ENCODE measurements at places on chromosomes 6 and 20.

DNA sequence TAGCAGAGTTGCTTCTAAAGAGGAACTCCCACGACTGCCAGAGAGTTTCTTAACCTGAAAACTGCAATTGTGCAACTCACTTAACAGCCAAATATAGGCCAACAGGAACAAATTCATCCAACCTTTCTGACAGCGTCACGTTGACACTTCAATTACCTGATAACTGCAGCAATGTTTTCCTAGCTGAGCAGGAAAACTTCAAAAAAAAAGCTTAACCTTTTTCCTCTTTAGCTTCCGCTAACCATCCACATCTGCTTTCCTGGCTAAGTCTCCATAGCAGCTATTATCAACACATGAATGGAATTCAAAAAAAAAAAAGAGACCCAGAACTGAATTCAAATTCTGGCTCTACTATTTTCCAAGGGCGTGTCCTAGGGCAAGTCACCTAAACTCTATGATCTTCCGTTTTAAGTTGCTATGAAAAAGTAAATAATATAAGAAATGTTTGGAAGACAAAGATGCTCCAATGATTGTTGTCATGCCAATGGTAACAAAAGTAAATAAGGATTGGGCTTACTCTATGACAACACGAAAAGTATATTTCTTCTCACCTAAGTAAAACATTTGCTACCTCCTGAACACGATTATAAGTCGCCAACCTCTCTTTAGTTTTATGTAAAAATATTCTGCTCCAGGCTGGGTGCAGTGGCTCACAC lies 524.6 kb upstream of the JARID2 start:
- DNase-seq: no peak

GRCh38 chr20:51692806-51693400 lies 75.3 kb downstream of the ATP9A start:
- DNase-seq: no peak

DNA sequence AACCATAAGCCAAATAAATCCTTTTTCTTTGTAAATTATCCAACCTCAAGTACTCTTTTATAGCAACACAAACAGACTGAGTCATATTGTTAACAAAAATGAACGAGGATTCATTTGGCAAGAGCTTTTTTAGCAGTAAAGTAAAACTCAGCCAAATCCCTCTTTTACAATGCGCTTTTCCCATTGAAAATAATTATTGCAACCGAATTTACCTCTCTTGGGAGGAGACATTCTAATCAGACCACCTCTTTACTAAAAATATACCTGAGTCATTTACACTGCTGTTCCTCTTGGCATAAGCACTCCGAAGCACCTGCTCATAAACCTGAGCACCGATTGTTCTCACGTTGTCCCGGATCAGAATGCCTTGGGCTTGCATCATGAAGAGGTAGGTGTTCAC lies 57.4 kb downstream of the B4GALT5 start:
- DNase-seq: no peak

GRCh38 chr6:106430466-106430865 lies 69.9 kb downstream of the CRYBG1 start:
- DNase-seq: no peak

DNA sequence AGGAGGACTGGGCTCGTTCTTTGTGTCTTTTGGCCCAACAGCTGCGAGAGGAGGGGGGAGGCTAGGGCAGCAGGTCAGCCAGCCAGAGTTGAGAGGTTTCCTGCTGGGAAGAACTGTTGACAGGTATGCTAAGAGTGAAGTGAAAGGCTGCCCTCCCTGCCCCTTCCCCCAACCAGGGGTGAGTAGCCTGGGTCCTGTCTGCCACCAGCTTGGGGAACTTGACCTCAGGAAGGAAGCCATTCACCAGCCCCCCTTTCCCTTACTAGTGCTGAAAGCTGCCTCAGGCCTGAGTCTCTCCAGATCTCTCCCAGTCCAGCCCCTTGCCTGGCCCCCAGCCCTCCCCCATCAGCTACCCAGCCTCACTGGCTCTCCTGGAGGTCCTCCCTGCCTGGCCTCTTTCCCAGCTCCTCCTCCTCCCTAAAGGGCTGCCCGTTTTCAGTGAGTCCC lies 20.7 kb upstream of the ZNF76 start:
- DNase-seq: no peak

- DNase-seq: no peak
Observed at GRCh38 chr6:164345327-164345726, 930.8 kb downstream of the QKI start.

DNA sequence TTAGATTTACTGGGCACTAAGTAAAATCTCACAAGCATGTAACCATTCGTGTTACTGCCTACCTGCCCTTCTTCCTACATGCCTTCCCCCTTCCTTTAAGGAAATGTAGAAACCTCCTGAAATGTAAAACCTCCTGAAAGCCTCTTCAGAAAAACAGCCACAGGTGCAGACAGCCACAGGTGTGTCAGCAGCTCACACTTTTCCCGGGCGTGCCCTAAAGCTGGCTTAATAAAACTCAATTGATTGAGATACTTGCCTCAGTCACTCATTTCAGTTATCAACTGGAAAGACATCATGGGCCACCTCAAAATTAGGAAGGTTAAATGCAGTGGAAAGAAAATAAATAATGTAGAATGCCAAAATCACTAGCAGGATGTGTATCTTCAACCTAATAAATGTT lies 23.1 kb upstream of the PBOV1 start:
- no peak for DNase-seq

- no peak for DNase-seq
Observed at GRCh38 chr6:13357551-13358075, 29.3 kb upstream of the TBC1D7 start.

- no peak for DNase-seq
Observed at GRCh38 chr6:170243386-170243785, 47.5 kb downstream of the DLL1 start.

DNA sequence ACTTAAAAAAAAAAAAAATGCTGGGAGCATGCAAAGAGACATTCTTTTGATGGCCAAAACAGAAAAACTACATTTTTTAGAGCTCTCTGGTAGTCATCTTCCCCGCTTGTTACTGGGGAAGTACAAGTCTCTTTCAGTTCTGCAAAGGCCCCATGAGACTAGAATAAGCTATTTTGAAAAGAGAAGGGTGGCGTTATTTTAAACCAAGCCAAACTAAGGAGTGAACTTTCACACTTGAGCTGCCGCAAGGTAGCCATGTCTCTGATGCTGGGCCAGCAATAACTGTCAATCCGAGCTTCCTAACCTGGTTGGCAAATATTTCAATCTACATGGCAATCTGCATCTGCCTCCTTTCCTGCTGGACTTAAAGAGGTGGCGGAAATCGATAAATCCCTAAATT lies 96.7 kb downstream of the L3MBTL3 start:
- no peak for DNase-seq

DNA sequence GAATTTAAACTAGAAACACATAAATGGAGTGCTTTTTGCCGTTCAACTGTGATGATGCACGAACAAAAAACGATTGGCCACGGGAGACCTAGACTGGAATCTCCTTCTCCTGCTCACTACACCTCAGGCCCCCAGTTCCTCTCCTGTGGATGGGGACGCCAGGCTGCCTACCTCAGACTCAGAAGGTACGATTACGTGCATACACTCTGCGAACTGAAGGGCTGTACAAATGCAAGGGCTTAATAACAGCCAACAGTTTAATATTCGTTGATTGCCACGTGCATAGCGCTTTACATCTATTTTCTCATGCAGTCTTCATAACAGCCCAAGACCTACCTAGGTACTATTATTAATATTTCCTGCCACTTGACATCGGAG lies 495 bp upstream of the ARMC2 start:
- no peak for DNase-seq

GRCh38 chr6:16721977-16722376 lies 39.3 kb downstream of the ATXN1 start:
- DNase-seq: no peak

GRCh38 chr6:98687752-98688151 lies 146.6 kb upstream of the POU3F2 start:
- DNase-seq: no peak

- no peak for DNase-seq
Observed at GRCh38 chr6:134261766-134262165, 56.1 kb downstream of the SGK1 start.

GRCh38 chr6:169365567-169366257 lies 112.1 kb upstream of the THBS2 start:
- no peak for DNase-seq

DNA sequence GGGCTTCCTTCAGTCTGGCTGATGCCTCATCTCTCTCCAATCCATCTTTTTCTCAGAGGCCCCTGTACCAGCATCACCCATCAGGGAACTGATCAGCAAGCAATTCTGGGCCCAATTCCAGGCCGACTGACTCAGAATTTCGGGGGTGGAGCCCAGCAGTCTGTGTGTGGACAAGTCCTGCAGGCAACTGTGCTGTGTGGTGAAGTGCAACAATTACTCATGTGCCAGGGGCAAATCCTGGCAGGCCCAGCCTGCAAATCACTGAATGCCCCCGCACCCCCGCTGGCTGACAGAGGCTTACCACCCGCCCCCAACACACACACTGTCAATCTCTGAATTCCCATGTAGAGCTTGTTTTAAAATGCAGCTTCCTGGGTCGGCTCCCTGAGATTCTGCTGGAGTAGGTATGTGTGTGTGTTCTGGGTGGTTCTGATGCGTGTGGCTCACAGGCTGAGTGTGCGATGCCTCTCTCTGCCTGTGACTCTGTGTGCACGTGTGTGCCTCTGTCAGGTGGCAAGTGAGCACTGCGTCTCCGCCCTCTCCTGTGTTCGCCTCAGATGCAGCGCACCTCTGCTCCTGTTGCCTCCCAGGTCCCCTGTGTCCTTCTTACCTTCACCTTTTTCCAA lies 45.4 kb downstream of the SSR1 start:
- peak; percentile 98 for DNase-seq

GRCh38 chr6:146550911-146551310 lies 7.3 kb downstream of the RAB32 start:
- no peak for DNase-seq

DNA sequence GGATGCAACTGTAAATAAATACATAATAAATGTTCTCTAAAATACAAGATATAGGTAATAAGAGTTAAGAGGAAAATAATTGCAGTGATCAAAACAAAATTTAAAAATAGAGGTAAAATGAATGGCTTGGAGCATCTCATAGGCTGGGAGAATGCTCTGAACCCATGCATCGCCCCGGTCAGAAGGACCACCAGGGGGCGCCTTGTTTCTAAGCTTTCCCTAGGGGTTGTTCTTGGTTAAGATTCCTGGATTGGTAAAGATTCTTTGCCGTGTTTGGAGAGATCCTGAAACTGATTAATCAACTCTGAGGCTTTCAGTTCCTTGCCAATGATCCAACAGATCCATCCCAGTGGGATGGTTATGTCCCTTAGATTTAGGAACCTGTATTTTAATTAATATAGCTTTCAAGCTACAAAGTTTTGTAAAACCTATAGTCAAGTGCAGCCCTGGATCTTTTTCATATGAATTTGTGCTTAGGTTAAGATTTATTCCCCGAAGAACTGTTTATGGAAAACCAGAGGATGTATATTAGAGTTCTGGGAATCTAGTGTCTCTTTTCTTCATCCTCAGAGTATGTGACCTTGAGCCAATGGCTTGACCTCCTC lies 45.3 kb upstream of the PRELID3B start:
- DNase-seq: no peak

DNA sequence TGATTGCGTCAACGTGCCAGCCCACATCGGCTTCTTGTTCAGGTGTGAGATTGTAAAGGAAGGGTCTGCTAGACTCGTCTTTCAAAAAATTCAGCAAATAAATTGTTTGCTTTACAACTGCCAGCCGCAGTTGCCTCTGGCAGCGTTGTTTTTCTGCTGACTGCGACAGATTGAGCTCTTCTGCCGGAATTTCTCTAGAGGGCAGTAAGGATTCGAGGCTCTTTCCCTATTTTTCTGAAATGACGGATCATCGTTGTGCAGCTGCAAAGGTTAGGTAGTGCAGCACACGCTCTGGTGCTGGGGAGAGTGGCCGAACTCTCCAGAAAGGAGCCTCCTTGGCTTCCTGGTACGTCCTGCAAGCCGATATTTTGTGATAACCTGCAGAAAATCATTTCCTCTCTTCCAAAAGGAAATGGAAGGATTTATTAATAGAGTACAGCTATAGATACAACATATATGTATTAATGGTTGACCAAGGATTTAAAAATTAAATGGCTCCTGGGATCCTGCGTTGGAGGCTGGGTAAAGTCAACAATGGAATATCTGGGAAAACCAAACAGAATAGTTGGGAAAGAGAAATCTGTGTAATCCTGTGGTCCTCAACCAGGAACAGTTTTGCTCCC lies 121.9 kb upstream of the ZFP64 start:
- no peak for DNase-seq

GRCh38 chr6:37236921-37237320 lies 20.7 kb upstream of the TBC1D22B start:
- DNase-seq: no peak

DNA sequence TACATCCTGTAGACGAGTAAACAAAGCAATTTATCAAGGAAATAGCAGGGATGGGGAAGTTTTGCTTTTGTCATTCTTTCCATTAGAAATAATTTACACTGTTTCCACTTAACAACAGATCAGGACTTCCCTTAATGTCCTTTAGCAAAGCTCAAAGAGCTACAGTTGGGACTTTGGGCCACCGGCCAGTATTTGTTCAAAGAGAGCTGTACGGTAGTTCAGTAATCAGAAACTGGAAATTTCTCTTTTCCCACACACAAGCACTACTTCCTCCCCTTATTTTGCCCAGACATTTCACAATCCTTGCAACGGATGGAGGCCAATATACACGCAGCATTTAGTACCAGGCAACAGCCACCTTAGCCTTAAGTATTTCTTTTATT lies 12.1 kb upstream of the HINT3 start:
- no peak for DNase-seq

DNA sequence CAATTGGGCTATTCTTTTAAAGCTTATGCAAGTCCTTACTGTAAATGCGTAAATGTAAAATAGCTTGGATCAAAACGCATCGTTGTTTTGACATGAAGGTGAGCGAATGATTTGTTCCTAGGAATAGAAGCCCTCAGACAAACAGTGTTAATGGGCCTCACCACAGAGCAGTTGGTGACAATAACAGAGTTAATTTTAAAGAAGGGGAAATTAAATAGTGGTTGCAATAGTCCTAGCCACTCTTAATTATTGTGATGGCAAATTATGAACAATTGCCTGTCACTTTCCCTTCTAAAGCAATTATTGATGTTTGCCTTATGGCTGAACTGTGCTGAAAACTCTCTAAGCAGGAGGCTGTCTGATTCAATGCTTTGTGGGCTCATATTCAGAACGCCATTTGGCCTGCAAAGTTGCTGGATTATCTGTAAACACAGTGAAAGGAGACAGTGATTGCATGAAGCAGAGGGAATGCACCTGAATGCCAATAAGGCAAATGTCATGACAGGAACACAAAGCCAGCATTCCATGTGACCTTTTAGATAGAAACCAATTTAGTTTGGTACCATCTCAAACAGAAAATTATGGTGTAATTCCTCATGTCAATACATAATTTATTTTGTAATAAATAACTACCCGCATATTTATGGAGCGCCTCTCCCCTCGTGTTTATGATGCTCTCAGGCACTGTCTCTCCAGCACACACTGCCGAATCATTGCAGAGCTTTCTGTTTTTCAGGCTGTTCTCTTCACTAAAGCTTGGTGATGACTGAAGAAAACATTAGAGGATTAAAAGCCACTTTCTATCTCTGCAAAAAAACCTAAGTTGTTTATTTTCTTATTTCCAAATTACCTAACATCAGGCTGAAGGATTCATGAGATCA lies 387.5 kb downstream of the HACE1 start:
- DNase-seq: no peak

GRCh38 chr6:168228676-168229367 lies 90.8 kb downstream of the DACT2 start:
- DNase-seq: no peak

Measured in epithelial cell of prostate (primary cell).